ENCODE measurements at places on chromosomes 12 and 14. TPM values are rescaled to one million over a fixed set of nuclear protein-coding genes. Genes with fewer than 3 reads are reported as not detected.

The TXNDC16 gene
- 25.0 TPM for total RNA-seq

The CYP46A1 gene
- total RNA-seq: 2.9 TPM

The SETD1B gene
- 27.2 TPM for total RNA-seq

DNA sequence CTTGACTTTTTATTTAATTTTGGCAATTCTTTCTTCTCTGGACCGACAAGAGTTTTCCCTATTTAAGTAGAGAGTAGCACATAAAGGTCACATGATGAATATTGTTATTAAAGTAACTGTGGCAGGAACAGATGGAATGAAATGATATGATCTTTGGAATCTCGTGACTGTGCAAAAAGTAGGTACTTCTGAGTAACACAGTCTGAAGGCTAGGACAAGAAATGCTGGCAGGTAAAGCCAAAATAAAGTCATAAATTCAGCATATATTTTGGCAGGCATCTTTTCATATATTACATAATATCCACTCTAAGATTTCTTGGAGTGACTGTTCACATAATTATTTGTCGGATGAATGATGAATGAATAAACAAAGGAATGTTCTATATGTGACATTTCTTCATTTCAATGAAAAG is 121.4 kb downstream of the EFCAB11 start:
- peaks cover 7% of the 10 kb centered on the region for H3K4me1 ChIP-seq
- H3K27ac ChIP-seq: no peak overlapping the region
- H3K4me3 ChIP-seq: no peak overlapping the region
- H3K27me3 ChIP-seq: no peaks in the 10 kb centered on the region
- H3K36me3 ChIP-seq: no peaks in the 10 kb centered on the region

The PTGER2 gene
- 1.1 TPM for total RNA-seq

DNA sequence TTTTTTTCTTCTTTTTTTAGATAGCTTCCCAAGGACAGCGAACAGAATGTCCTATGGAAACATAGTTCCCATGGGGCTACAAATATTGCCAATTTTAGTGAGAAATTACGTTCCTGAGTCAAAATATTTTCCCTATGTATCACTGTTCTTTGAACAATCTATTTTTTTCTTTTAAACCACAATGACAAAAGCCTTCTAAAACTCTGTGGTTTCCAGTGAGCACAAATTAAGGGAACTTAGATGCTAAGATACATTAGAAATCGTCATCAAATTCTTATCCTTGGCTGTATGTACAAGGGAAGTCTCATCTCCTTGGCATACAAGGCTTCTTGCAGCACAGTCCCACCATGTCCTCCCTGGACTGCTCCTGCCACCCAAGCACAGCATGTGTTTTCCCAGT is 17.9 kb downstream of the CPM start:
- H3K27ac ChIP-seq: no peak overlapping the region
- no peak for DNase-seq
- no peaks in the 10 kb centered on the region for H3K36me3 ChIP-seq
- H3K4me3 ChIP-seq: no peak overlapping the region

The RHOJ gene
- total RNA-seq: 1.9 TPM

The RNU7-1 gene
- total RNA-seq: not detected

The GARIN6 gene
- not detected for total RNA-seq

DNA sequence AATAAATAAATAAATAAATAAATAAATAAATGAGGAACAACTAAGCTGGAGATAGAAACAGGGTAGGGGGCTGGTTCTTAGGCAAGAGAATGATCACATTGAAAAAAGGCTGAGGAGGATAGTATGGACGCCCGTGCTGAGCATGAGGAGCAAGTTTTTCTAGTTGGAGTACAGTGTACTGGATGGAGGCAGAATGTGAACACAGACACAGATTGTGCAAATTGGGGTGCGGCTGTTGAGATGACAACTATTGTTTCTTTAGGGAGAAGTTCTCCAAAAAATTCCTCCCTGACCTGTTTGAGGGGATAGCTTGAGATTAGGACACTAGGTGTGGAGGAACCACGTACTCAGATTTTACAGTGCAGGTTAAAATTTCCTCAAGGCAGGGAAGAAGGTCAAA is 979 bp upstream of the BIN2 start:
- no peak for DNase-seq
- H3K4me3 ChIP-seq: no peak overlapping the region
- H3K27me3 ChIP-seq: no peaks in the 10 kb centered on the region
- no peak overlapping the region for H3K27ac ChIP-seq
- no peaks in the 10 kb centered on the region for H3K36me3 ChIP-seq
